Head of caudate nucleus (tissue), 42 donors: ENCODE measurements at places on chromosomes 11 and 22.

- DNase-seq: no peak
Measured at GRCh38 chr11:69041516-69041915, 7.2 kb upstream of the TPCN2 start.

GRCh38 chr11:70210530-70210929 lies 7.4 kb downstream of the FADD start:
- no peak for DNase-seq

- DNase-seq: no peak
Measured at GRCh38 chr22:29092243-29092642, 19.4 kb downstream of the KREMEN1 start.

DNA sequence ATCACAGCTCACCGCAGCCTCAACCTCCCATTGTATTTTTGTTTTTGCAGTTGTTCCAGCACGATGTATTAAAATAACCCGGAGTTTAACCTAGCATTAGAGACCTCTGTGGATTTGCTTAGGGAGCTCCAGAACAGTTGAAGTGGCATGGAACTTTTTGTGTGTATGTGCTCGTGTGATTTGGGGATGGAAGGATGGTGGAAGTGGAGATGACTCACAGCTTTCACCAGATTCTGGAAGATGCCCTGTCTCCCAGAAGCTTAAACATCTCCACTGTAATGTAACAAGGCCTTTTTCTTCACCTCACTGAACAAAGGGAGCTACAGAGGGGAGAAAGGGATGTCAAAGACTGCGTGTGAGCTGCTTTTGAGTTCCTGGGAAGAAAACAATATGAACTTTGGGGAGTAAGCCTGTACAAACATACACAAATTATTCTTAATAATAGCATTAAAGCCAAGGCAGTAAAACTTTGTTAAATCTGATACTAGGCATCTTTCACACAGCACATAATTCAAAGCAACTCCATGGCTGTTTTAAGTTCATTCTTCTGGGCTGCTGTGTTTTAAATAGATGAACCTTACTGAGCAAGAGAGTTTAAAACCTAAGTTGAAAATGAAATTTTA lies 226.4 kb downstream of the ADAMTS15 start:
- no peak for DNase-seq
